ENCODE measurements at places on chromosomes 1 and 21.

DNA sequence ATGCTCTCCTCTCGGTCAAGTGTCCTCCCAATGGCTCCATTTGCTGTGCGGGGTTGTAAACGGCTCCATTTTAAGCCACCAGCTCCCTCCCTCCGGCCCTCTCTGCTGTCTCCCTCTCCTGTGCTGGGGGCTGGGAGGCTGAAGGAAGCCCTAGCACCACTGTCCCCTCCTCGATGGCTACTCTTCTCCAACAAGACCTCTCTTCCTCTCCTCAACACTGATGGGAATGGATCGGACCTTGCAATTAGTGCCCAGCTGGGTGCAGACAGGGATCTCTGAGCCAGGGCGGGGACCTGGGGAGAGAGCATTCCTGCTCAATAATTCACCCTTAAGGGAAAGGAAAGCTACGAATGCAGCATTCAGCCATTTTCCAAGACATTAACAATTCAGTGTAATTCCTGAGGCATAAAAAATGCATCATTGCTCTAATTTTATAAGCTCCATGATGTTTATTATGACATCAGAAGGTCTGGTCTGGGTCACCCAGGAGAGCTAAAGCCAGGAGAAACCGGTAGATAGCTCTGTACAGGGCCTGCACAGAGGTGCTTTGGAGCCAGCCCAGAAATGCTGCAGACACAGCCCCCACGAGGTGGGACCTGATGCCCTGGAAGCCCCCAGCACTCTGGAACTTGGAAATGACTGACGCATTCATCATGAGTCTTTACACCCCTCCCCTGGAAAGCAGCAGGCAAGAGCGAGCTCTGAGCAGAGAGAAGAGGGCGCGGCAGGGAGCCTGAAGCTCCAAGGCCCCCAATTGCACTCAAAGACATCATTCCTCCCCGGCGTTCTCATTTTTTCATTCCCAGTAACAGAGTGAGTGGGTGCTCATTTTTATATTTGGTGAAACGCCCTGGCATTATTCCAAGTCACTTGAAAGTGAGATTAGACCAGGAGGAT is 76.2 kb upstream of the VAMP3 start:
- no peak for DNase-seq

GRCh38 chr1:17669866-17670451 is 85.2 kb upstream of the ACTL8 start:
- no peak for DNase-seq

DNA sequence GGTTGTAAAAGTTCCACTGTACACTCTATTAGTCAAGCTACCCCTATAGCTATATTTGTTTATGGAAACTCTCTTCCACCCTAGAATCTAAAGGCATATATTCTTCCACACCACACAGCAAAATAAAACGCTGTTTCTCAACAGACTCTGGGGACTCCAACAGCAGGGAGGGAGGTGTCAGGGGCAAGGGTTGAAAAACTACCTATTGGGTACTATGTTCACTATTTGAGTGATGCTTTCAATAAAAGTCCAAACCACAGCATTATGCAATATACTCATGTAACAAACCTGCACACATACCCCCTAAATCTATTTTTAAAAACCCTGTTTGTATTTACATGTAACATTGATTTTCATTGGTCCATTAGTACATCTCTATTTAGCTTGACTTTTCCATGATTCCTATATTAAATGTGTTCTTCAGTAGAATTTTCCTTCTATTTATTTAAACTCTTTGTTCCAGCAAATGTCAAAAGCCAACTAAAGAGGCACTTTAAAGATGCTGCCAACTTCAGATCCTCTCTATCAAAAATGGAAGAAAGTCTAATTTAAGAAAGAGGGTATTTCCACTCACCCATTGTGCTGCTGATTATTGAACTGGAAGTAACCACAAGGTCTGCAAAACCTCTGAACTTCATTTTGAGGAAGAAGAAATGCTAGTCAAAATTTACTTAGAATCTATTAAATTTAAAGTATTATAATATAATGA is 26.2 kb downstream of the RGS7 start:
- DNase-seq = no peak

DNA sequence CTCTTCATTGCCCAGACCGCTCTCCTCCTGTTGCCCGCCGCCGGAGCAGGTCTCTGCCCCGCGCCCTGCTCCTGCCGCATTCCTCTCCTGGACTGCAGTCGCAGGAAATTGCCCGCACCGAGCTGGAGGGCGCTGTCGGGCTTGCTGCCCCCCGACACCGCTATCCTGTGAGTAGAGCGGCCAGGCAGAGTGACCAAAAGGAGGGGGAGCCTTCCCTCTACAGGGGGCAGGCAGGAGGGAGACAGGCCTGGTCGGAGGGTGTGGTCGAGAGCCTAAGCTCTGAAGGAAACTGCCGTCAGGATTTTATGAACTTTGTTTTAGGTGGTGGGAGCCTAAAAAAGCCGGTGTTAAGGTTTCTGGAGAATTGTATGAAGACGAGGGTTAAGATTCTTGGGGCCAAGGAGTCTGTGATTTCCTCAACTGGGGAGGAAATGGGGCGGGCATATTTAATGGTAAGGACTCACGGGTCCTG is 517 bp downstream of the LRIG2 start:
- no peak for DNase-seq

DNA sequence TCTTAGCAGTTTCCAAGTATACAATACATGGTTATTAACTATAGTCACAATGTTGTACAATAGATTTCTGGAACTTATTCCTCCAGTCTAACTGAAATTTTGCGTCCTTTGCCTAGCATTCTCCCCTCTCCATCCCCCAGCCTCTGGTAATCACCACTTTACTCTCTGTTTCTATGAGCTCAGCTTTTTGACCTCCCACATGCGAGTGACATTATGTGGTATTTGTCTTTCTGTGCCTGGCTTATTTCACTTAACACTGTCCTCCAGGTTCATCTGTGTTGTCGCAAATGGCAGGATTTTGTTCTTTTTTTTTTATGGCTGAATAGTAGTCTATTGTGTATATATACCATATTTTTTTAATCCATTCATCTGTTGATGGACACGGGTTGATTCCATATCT is 43.9 kb upstream of the CD101 start:
- no peak for DNase-seq

GRCh38 chr1:4655674-4656532 is 1.5 kb downstream of the AJAP1 start:
- peak; percentile 65 for DNase-seq

DNA sequence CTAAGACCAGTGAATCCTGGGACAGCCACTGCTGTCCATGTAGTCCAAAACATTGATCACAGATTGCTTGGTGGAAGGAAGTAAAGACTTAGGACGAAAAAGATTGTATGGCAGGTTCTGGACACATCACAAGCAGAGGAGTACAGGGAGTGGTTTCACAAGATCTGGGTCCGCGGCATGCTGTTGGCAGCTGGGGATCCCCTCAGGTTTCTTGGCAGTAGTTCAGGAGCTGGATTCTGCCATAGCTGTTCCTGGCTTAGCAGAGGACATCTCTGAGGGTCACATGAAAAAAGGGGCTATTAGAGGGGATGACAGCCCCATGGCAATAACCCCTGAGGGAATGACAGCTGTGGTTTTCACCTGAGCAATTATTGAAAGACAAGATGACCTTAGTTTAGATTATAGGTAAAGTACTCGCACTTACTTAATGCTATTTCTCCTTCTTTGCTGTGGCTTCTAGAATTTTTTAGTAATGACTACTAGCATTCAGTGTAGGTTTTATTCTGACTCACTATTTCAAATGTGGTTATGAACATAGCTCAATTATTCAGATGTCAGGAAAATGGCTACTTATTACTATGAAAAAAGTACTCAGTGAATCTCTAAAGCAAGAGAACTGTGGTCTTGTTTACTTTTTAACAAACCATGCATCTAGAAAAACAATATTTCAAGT is 8.2 kb downstream of the KRTAP27-1 start:
- DNase-seq = no peak

DNA sequence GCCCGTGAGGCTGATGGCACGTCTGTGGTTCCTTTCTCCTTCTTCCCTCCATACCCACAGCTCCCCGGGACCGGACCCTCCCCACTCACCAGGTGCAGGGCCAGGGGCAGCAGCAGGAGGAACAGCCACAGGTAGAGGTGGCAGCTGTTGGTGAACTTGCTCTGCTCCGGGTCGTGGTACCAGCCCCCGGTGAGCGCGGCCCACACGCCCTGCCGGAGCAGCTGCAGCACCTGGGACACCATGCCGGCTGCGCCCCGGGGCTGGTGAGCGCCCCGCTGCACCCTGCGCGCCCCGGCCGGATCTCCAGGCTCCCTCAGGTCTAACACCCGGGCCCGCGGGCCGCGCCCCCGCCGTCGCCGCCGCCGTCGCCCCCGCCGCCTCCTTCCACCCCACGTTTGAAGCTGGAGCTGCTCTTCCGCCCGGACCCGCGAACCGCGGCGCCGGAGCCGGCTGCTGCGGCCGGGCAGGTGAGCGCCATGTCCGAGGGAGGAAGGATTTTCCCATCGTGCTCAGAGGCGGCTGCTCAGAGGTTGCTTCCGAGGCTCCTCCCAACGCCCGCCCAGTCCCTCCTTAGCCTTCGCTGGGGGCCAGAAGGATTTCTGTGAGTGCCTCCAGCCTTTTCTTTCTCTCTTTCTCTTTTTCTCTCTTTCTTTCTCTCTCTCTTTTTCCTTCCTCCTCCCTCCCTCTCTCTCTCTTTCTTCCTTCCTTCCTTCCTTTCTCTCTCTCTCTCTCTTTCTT is at the start of gene PCNX2:
PCNX2 (minus strand) TSS at position 489 of the 738 bp plus-strand sequence; CDS start at position 242, 247 bp downstream.
- DNase-seq = peak; percentile 81

- DNase-seq = no peak
Measured at GRCh38 chr1:3678361-3679097, 26.2 kb downstream of the TP73 start.

- DNase-seq = peak; percentile 97
Measured at GRCh38 chr1:42816585-42817439, at the start of the genes ERMAP and SVBP. Gene ERMAP, plus strand, starts transcription at chr1:42817122. Its CDS starts 13,327 bp downstream, at chr1:42830449. Gene SVBP, minus strand, starts transcription at chr1:42817397. Its CDS starts 853 bp downstream, at chr1:42816544.

GRCh38 chr1:55007625-55008024 is 8.9 kb downstream of the BSND start:
- no peak for DNase-seq

GRCh38 chr1:40701684-40702083 is 10.2 kb downstream of the NFYC start:
- DNase-seq = no peak

GRCh38 chr1:153616144-153616916 is at the start of gene S100A14:
Gene S100A14, minus strand, starts transcription at chr1:153616325. Its CDS starts 467 bp downstream, at chr1:153615858.
- DNase-seq = peak; percentile 92

GRCh38 chr1:11749203-11749689 is 12.7 kb upstream of the C1orf167 start:
- DNase-seq = peak; percentile 77

GRCh38 chr21:27740084-27740483 is 773.2 kb upstream of the ADAMTS5 start:
- DNase-seq = no peak

- no peak for DNase-seq
Measured at GRCh38 chr1:75980972-75981897, 49.0 kb upstream of the ASB17 start.

GRCh38 chr21:15252431-15252830 is 187.6 kb upstream of the NRIP1 start:
- DNase-seq = no peak

DNA sequence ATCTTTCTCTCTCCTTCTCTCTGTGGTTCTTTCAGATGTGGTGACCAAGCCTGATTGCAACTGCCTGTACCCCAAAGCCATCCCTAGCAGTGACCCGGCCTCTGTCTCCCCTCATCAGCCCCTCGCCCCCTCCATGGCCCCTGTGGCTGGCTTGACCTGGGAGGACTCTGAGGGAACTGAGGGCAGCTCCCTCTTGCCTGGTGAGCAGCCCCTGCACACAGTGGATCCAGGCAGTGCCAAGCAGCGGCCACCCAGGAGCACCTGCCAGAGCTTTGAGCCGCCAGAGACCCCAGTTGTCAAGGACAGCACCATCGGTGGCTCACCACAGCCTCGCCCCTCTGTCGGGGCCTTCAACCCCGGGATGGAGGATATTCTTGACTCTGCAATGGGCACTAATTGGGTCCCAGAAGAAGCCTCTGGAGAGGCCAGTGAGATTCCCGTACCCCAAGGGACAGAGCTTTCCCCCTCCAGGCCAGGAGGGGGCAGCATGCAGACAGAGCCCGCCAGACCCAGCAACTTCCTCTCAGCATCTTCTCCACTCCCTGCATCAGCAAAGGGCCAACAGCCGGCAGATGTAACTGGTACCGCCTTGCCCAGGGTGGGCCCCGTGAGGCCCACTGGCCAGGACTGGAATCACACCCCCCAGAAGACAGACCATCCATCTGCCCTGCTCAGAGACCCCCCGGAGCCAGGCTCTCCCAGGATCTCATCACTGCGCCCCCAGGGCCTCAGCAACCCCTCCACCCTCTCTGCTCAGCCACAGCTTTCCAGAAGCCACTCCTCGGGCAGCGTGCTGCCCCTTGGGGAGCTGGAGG is 12.7 kb downstream of the CSF1 start:
- DNase-seq = no peak

DNA sequence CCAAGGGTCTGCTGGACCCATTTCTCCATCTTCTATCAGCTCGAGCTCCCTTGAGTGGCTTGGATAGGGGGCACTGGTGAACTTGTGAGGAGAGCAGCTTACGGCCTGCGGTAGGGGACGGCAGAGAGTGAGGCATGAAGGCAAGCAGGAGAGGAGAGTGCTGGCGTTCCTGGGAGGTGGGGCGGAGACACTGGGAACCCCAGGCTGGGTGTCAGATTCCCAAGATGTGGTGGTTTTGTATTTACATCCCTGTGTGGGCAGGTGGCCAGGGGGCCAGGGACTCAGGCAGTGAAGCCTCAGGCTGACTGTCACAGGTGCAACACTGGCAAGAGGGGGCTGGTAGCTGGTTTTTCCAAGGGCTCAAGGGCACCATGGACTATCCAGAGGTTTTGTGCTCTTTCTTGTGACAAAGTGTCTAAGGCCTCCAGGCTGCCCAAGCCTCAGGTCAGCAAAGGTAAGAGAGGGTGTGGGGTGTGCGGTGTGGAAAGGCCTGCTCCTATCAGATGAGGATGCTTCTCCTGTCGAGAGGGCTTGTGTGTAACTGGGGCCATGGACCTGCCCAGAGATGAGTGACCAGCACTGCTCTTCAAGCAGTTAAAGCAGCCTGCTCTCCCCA is 45.1 kb upstream of the ROR1 start:
- DNase-seq = no peak

- DNase-seq = no peak
Measured at GRCh38 chr1:154318386-154318785, 2.5 kb upstream of the AQP10 start.

GRCh38 chr1:55244476-55245099 is 29.4 kb upstream of the USP24 start:
- DNase-seq = no peak

- DNase-seq = peak; percentile 39
Measured at GRCh38 chr1:180952657-180953013, 39.9 kb downstream of the KIAA1614 start.

GRCh38 chr1:24745711-24746413 is 615 bp downstream of the CLIC4 start:
- peak; percentile 77 for DNase-seq

- no peak for DNase-seq
Measured at GRCh38 chr1:232335261-232335660, 294.7 kb downstream of the SIPA1L2 start.

- no peak for DNase-seq
Measured at GRCh38 chr1:42424201-42424600, 31.6 kb downstream of the ZMYND12 start.

Data from upper lobe of right lung (tissue), 1 donor.